Breast epithelium (tissue), 4 donors: ENCODE measurements at places on chromosomes 3 and 15. TPM values are rescaled to one million over a fixed set of nuclear protein-coding genes. Genes with fewer than 3 reads are reported as not detected.

DNA sequence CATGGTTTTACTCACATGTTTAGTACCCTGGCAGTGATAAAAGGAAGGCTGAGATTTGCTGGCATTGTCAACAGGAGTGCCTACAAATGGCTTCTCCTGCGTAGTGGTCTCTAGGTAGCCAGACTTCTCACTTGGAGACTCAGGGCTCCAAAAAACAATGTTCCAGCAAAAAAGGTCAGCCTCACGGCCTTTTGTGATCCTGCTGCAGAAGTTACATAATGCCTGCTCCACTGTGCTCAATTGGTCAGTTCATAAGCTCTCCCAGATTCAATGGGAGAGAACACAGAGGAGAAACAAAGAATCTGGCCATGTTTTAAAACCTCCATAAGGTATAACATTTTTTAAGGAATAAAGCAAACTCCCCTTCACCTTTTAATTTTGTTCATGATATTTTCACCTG is 76.1 kb upstream of the CMSS1 start:
- H3K4me1 ChIP-seq: no peaks in the 10 kb centered on the region
- no peak overlapping the region for H3K4me3 ChIP-seq
- no peak overlapping the region for H3K27ac ChIP-seq
- H3K27me3 ChIP-seq: no peaks in the 10 kb centered on the region
- H3K36me3 ChIP-seq: no peaks in the 10 kb centered on the region
- DNase-seq: no peak

DNA sequence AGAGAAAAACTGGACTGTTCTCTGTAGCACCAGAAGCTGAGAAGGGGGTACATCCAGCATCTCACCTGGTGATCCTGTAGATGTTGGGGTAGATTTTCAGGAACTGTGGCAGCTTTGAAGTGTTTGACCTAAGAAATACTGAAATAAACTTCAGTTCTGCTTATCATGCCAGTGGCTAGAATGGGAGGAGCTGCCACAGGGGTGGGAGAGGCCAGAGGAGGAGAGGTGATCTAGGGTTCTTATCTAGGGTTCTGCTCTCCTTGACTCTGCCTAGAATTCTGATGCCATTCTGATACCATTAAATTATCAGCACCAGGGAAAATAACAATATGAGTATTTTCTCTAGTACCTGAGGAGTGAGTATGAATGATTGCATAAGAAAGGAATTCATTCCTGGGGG is 10.2 kb upstream of the CPOX start:
- no peak overlapping the region for H3K4me3 ChIP-seq
- no peak overlapping the region for H3K27ac ChIP-seq
- no peaks in the 10 kb centered on the region for H3K36me3 ChIP-seq

DNA sequence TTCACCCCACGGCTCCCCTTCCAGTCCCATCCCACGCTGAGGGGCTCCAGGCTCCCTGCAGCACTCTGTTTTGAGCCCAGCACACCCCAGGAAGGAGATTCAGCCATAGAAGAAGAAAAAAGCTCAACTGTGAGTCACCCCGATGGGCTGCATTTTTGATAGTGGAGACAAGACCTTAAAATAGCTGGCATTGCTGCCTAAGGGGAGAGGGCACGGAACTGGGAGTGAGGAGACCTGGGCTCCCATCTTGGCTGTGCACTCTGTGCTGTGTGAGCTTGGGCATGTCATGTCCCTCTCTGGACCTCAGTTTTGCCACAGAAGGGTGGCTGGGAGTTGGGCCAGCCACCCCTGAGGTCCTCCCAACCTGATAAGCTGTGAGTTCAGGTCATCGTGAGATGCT is 57.2 kb upstream of the SMAD6 start:
- H3K4me1 ChIP-seq: no peaks in the 10 kb centered on the region
- no peaks in the 10 kb centered on the region for H3K27me3 ChIP-seq
- H3K4me3 ChIP-seq: no peak overlapping the region
- no peak for DNase-seq
- no peaks in the 10 kb centered on the region for H3K36me3 ChIP-seq

The HES1 gene
- 110 TPM for total RNA-seq

DNA sequence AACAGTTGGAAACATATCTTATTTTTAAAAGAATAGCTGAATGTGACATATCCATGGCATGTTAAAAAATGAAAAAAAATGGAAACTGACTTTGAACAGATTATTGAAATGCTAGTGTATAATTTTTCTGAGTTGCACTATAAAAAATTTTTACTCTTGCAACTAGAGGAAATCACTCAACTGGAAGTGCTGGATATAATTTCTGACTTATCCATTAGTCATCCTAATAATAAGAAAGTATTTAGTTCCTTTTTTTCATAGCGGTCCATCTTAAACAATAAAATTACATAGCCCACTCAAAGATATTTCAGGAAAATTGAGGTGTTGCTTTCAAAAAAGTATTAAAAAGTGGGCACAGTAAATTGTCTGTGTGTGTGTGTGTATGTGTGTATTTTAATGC is 80.7 kb downstream of the MBNL1 start:
- H3K4me3 ChIP-seq: no peak overlapping the region
- H3K36me3 ChIP-seq: no peaks in the 10 kb centered on the region
- H3K27me3 ChIP-seq: no peaks in the 10 kb centered on the region
- H3K4me1 ChIP-seq: no peaks in the 10 kb centered on the region
- no peak overlapping the region for H3K27ac ChIP-seq
- no peak for DNase-seq

GRCh38 chr15:69973102-69973714 is 124.5 kb downstream of the TLE3 start:
- no peaks in the 10 kb centered on the region for H3K27me3 ChIP-seq
- H3K36me3 ChIP-seq: no peaks in the 10 kb centered on the region
- H3K4me1 ChIP-seq: no peaks in the 10 kb centered on the region

DNA sequence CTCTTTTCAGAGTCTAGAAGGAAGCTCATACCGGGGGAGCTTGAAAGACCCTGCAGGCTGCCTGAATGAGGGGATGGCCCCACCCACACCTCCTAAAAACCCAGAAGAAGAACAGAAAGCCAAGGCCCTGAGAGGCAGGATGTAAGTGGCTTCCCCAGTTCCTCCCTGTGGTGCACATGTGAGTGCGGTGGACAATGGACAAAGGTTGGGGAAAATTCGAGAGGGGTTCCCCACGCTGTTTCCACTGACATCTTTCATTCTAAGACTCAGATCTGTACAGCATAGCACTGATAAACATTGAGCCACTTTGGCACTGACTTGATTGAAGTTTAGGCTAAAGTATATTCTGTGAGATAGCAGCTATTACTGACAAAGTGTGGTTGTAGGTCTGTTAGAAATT is 79.5 kb upstream of the UMPS start:
- no peak overlapping the region for H3K4me3 ChIP-seq
- no peaks in the 10 kb centered on the region for H3K36me3 ChIP-seq
- DNase-seq: no peak
- no peaks in the 10 kb centered on the region for H3K27me3 ChIP-seq

The KLHL6 gene
- 4.3 TPM for total RNA-seq

- H3K36me3 ChIP-seq: no peaks in the 10 kb centered on the region
- H3K4me3 ChIP-seq: no peak overlapping the region
- no peaks in the 10 kb centered on the region for H3K27me3 ChIP-seq
- DNase-seq: no peak
These were observed 261.6 kb downstream of the CD47 start for GRCh38 chr3:107829185-107829584.

The KCNMB3 gene
- 7.3 TPM for total RNA-seq

The ZNF860 gene
- total RNA-seq: 4.2 TPM

- H3K4me1 ChIP-seq: no peaks in the 10 kb centered on the region
- no peak overlapping the region for H3K4me3 ChIP-seq
- peak overlapping the region; percentile 65 for H3K27ac ChIP-seq
- H3K27me3 ChIP-seq: no peaks in the 10 kb centered on the region
These were observed 87.3 kb downstream of the DHX30 start for GRCh38 chr3:47890126-47890827.

DNA sequence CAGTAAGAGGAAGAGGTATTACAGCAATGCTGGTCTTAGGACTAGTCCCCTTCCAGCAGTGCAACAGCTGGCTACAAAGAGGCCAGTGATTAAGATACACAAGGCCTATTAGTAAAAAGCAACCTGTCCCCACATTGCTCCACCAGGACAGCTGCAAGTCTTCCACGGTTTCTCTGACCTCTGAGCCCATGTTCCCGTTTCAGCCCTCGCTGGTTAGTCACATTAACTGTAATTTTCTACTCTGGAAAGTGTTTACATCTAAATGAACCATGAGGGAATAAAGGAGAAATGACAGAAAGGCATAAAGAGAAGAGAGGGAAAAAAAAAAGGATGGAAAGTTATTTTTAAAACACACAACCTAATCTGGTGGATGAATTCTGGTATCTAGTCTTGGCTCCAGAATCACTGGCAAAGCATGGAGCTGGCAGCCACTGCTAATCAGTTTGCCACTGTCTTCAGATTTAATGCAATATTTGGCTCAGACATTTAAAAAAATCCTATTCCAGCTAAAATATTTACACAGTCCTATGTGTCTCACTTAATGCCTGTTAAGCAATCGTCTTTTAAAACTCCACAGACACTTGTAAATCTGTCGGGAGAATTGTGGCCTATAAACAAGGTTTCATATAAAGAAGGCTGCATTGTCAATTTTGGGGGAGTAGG is 154.9 kb downstream of the GREM1 start:
- H3K4me1 ChIP-seq: no peaks in the 10 kb centered on the region
- H3K4me3 ChIP-seq: no peak overlapping the region
- H3K27ac ChIP-seq: no peak overlapping the region
- H3K27me3 ChIP-seq: no peaks in the 10 kb centered on the region
- no peaks in the 10 kb centered on the region for H3K36me3 ChIP-seq
- DNase-seq: no peak

- no peaks in the 10 kb centered on the region for H3K36me3 ChIP-seq
- H3K27me3 ChIP-seq: no peaks in the 10 kb centered on the region
- no peak overlapping the region for H3K27ac ChIP-seq
- H3K4me3 ChIP-seq: no peak overlapping the region
- no peaks in the 10 kb centered on the region for H3K4me1 ChIP-seq
These were observed 242.6 kb downstream of the PTPRG start for GRCh38 chr3:61803983-61804382.

DNA sequence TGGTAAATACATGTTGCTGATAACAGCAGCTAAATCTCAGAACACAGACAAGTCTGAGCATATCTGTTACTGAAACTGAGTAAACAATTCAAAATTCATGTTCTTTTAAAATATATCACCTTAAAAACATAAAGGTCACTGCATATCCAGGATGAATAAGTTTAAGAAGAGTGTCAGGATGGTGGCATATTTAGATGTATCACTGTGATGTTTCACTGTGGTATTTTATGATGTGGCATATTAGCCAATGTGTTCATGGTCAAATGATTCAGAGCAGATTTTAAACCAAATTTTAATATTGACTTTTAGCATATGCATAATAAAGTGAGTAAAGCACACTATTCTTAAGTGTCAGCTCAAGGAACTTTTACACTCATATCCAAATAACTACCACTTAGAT is 346.4 kb upstream of the DPPA4 start:
- no peaks in the 10 kb centered on the region for H3K4me1 ChIP-seq
- no peak for DNase-seq
- no peak overlapping the region for H3K4me3 ChIP-seq
- no peak overlapping the region for H3K27ac ChIP-seq

DNA sequence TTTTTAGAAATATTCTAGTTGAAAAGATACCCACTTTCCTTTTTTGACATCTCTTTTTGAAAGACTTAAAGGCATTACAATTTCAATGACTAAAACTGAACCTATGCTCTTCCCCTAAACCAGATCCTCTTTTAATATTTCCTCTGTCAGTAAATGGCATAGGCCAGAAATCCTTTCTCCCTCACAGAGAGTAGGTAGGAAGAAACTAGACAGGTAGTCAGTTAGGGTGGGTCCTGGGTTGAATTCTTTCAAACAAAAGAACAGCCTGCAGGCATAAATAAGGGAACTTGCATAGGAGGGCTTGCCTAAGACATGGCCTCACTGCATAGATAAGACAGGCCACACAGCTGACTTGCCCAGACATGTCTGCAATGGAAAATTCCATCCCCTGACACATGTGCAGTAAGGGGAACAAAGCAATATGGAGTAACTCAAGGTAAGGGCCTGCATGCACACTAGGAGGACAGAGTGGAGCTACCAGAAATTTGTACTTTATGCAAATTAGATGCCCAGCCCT is 23.1 kb downstream of the PLSCR5 start:
- DNase-seq: no peak
- H3K4me3 ChIP-seq: no peak overlapping the region
- no peak overlapping the region for H3K27ac ChIP-seq
- H3K36me3 ChIP-seq: no peaks in the 10 kb centered on the region
- H3K27me3 ChIP-seq: no peaks in the 10 kb centered on the region
- H3K4me1 ChIP-seq: no peaks in the 10 kb centered on the region

The PPP2R3A gene
- total RNA-seq: 43.6 TPM

The CHST14 gene
- total RNA-seq: 9.3 TPM

The UNC13C gene
- 0.88 TPM for total RNA-seq

The SLC35A5 gene
- 37.6 TPM for total RNA-seq

The ATP6V1A gene
- total RNA-seq: 44.6 TPM

The FAM107A gene
- 17.7 TPM for total RNA-seq

The FANCD2OS gene
- not detected for total RNA-seq

The SLC28A1 gene
- total RNA-seq: 0.59 TPM

GRCh38 chr3:44016818-44017217 is 224.9 kb upstream of the TOPAZ1 start:
- no peaks in the 10 kb centered on the region for H3K36me3 ChIP-seq
- no peak for DNase-seq
- no peak overlapping the region for H3K27ac ChIP-seq
- no peaks in the 10 kb centered on the region for H3K4me1 ChIP-seq

GRCh38 chr3:196193736-196194541 is 17.3 kb downstream of the ZDHHC19 start:
- no peak for DNase-seq
- H3K36me3 ChIP-seq: no peaks in the 10 kb centered on the region
- no peaks in the 10 kb centered on the region for H3K4me1 ChIP-seq
- H3K27me3 ChIP-seq: no peaks in the 10 kb centered on the region
- no peak overlapping the region for H3K4me3 ChIP-seq

DNA sequence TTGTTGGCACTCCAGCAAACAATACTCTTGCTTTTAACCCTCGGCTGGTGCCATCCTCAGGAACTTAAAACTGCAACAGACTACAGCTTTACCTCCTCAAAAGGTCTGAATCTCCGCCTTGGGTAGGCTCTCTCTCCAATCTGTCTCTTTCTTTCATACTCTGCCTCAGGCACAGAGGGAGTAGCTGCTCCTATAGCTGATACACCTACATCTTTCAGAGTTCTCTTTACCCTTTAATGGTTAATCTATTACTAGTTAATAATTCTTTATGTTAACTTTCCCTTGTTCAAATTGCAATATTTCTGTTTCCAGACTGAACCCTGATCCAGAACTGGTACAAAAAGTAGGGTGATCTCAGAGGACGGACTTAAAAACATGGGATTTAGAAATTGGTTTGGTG is 66.2 kb downstream of the MAP4 start:
- DNase-seq: no peak
- H3K36me3 ChIP-seq: no peaks in the 10 kb centered on the region
- H3K27me3 ChIP-seq: no peaks in the 10 kb centered on the region
- H3K4me1 ChIP-seq: no peaks in the 10 kb centered on the region
